Stimulated activated CD4-positive, alpha-beta T cell treated with anti-CD3 and anti-CD28 coated beads, Interleukin-12 subunit alpha, Interleukin-12 subunit beta, amount 100 ng/mL, for 4 hours (primary cell): ENCODE measurements at places on chromosomes 7 and 10.

- no peak for DNase-seq
These were observed 49.3 kb downstream of the C10orf120 start for GRCh38 chr10:122650331-122650730.

DNA sequence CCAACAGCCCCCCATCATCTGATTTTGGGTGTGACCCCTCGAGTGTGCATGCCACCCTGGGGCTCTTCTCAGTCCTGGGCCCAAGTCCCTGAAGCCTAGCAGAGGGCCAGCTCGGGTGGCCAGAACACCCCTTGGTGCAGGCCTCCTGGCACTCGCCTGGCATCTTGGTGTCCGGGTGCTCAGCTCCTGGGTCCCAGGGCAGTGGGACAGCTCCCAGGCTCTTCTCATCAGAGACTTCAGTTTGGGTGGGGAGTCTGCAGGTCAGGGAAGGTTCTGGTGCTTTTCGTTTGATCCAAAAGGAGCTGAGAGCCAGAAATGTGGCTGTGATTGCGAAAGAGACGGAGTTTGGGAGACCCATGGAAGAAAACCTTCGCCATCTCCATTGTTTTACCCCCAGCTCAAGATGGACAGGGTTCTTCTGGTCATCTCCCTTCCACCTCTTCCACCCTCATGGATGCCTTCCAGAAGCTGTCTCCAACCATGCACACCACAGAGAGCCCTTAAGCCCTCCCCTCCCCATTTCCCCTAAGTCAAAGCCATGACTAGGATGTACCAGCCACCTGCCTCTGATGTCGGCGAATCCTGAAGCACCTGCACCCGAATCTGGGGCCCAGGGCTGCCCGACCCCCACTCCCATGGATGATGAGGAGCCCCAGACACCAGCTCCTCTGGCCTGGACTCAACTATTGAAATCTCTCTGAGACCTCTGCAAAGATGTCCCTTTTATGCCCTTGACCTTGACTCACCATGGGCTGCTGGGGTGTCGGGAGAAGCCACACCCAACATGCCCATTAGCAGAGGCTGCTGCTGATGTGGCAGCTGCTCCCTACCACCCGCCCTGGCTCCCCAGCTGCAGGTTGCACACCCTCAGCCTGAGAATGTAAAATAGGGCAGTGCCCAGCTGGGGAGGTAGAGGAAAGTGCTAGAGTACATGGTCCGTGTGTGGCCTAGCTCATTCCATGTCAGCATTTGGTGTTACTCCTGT lies 55.3 kb downstream of the ADCYAP1R1 start:
- DNase-seq: no peak

GRCh38 chr7:79528421-79528820 lies 75.0 kb upstream of the MAGI2 start:
- DNase-seq: no peak

DNA sequence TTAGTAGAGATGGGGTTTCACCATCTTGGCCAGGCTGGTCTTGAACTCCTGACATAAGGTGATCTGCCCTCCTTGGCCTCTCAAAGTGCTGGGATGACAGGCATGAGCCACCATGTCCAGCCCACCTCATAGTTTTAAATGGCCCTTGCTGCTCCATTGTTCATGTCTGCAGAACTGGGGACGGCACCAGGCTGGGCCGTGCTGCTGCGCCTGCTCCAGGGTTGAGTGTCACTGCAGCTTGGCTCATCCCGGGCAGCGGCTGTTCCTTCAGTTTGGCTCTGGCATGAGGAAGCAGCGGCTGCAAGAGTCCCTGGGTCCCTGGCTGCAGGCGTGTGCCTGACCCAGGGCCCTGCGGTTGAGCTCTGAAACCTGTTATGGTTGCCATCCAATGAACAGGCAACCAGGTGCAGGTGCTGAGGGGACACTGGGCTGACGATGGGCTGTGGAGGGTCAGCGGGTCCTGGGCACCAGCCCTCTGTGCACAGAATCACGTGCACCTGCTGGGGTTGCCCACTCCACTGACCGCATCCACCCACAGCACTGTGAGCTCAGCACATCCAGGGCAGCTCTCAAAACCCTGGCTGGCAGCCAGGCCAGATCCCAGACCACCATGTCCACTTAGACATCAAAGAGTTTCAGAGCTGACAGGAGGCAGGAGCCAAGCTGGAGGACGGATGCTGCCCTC lies 70.2 kb upstream of the PPP2R2D start:
- no peak for DNase-seq

DNA sequence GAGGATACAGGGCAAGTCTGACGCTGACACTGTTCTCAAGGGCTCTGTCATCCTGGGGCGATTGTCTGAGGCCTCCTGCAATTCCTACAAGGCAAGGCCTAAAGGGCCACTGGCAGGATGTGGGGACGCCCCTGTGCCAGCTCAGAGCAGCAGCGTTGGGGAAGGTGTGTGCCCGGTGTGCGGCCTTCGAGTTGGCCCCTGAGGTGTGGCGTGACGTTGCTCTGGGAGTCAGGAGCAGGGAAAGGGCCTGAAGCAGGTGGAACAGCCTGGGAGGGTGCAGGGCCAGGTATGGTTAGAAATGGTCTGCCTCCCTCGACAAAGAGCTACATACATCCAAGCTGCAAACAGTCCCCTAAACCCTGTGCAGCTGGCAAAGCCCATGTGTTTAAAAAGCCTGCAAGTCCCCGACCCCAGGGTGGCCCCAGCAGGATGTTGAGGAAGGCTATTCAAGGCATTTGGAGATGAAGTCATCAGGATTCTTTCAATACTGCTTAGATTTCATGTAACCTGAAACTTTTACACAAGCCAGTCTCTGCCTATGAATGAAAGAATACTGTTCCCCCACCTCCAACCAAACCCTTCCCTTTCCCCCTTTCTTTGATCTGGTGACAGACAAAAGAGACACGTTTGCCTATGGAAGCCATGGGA lies 142.5 kb upstream of the TNS3 start:
- no peak for DNase-seq

- no peak for DNase-seq
These were observed 51.7 kb downstream of the COL17A1 start for GRCh38 chr10:104033966-104034365.

GRCh38 chr10:88428976-88429375 lies 154.1 kb downstream of the RNLS start:
- no peak for DNase-seq

DNA sequence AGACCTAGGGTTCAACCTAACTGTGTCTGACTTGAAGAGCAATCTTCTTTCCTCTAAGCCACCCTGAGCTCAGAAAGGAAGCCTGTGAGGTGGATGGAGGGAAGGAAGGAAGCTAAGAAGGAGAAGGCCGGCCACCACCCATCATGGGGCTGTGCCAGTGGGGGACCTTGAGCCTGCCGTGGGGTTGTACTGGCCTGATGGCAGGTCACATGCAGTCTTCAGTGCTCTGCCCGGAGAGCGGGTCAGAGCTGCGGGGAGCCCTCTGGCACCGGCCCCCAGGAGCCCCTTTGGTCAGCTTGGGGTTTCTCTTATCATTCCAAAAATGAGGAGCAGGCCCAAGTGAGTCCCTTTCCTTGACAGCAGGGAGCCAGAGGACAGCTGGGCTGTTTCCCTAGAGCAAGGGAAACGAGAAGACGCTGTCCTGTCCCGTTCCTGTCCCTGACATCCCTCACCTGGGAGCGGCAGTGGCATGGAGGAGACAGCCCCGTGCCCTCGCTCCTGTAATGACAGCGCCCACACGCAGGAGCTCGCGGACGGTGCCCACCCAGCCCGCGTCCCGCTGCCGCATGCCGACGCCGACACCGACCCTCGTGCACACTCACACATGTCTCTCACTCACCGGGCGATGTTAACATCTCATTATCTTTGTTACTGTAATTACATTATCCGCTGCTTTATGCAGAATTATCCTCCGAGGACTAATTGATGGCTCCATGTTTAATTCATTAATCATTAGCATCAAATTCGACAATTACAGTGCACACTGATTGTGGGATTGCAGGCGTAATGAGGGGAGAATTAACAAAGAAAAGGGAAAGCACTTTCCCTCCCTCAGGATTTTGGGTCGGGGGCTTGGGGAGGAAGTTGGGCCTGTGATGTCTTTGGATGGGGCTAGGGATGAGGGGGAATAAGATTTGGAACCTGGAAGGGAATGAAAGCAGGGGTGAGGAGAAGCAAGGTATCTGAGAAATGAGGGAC lies 31.3 kb downstream of the GBX1 start:
- no peak for DNase-seq

DNA sequence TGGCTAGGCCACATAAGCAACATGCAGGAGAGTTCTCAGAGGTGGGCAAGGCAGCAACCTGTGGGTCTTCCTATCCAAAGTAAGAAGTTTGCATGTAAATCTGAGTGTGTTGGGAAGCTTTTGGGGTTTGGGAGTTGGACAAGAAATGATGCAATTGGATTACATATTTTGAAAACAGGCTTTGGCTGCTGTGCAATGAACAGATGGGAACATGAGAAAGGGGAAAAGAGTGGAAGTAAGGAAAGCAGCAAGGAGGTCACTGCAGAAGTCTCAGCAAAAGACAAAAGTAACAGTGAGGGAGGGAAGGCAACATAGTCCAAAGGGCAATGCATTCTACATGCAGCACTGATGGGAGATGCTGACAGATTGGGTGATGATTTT lies 61.1 kb upstream of the C10orf90 start:
- no peak for DNase-seq
